ENCODE measurements at places on chromosomes 3 and 15.

- no peak for DNase-seq
These were observed 67.0 kb downstream of the SCN11A start for GRCh38 chr3:38984731-38985130.

DNA sequence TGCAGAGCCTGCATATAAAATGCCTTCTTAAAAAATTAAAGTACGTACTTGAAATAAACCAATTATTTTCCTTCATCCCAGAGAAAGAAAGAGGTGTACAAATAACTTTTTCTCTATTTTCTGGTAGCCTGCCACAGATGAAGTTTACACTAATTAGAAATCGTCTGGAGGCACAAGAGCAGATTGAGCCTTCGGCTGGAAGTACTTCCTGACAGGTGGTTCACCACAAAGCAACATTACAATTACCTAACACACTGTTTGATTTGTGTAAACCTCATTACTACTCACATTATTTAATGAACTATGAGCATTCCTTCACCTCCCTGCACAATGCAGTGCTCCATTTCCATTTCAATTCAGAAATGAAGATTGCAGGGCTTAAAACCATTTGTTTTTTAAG is 856.1 kb downstream of the SI start:
- peak; percentile 97 for DNase-seq

GRCh38 chr15:64893481-64894394 is 18.0 kb upstream of the ANKDD1A start:
- DNase-seq = no peak

GRCh38 chr15:81052046-81052445 is 51.3 kb downstream of the TLNRD1 start:
- DNase-seq = no peak

GRCh38 chr15:68376447-68377060 is 55.4 kb downstream of the ITGA11 start:
- DNase-seq = no peak

- DNase-seq = no peak
These were observed 21.4 kb upstream of the MCF2L2 start for GRCh38 chr3:183449791-183450190.

DNA sequence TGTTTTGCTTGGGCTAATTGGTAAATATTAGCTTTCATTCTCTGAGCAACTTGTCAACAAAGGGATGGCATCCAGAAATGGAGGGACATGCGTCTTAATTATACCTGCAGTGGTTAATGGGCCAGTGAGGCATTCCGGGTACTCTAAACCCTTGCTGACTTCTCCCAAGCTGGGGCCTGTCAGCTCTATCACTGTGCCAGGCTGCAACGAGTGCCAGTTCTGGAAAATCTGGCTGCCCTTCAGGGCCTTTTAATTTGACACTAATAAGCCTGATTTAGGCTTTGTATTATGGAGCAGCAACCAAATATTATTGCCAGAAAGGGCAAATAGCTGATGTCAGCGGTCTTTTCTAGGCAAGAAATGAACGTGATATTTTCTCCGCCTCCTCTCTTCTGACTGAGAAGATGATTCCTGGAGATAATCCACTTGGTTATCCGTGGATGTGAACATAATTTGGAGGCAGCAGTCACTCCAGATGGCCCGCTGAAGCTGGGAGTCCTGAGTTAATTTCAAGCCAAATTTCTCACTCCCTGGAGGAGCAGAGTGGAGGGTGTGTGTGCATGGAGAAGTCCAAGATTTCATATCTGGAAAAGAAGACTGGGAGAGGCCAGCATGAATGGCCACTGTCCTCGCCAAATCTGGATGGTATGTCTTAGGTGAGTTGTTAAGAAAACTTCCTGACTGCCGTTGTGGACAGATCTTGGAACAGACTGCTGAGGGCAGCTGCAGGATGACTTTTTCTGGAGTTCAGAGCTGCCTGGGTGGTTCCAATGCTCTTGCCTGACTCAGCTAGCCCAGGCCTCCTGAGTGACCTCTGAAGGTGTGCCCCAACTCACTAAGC is 44.4 kb upstream of the PSMD6 start:
- DNase-seq = peak; percentile 29

GRCh38 chr15:26873846-26874245 is 7.0 kb downstream of the GABRA5 start:
- no peak for DNase-seq

- DNase-seq = no peak
These were observed 17.0 kb downstream of the RAB7A start for GRCh38 chr3:128742821-128743594.

DNA sequence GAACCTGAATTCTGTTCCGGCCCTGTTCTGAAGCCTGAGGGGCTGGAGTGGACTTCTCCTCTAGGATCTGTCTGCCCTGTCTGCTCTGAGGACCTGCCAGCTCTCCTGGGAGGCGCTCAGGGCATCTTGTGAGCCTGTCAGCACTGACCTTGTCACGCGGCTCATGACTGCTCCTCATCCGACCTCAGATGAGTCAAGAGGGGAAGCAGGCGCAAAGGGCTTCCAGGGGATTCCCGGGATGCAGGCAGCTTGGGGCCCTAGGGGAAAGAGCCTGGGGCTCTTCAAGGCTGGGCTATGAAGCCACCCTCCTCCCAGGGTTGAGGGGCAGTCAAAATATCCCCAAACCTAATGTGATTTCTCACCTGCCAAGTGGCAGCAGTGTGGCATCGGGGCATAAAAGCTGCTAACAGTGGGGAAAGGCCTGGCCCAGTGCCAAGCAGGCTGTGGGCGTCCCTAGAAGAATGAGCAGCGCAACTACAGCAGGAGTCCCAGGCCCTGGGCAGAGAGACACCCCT is 27.6 kb upstream of the ANKDD1A start:
- DNase-seq = peak; percentile 49

DNA sequence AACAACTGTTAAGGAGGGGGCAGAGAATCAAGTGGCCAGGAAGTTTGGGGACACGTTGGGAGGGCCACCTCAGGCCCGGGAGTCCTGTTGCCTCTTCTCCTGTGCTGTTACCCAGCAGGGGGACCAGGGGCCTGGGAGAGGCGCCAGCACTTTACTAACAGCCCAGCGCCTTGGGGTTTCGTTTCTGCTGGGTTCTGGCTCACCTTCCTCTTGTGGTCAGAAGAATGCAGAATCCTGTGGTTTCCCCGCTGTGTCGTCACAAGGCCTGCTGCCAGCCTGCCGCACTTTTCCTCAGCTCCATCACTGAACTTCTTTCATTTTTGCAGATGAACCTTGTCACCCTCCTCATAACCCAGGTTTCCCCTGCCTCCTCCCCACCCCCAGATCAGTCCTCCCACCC is 67.7 kb downstream of the SLC30A4 start:
- no peak for DNase-seq

- no peak for DNase-seq
These were observed 280.1 kb downstream of the EPHB1 start for GRCh38 chr3:135075157-135075556.

DNA sequence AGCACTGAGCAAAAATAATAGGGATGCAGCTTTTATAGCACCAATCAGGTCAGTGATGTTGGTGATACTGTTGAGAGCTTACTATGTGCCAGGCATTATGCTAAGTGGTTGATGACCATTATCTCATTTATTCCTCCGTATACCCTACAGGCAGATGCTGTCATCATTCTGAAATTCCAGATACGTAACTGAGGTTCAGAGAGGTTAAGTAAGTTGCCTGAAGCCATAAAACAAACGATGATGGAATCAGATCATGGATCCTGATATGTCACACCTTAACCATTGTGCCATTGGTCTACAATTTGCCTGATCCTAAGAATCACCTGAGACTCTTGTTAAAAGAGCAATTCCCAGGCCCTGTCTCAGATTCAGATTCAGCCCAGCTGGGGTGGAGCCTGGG is 49.5 kb downstream of the ST6GAL1 start:
- no peak for DNase-seq

DNA sequence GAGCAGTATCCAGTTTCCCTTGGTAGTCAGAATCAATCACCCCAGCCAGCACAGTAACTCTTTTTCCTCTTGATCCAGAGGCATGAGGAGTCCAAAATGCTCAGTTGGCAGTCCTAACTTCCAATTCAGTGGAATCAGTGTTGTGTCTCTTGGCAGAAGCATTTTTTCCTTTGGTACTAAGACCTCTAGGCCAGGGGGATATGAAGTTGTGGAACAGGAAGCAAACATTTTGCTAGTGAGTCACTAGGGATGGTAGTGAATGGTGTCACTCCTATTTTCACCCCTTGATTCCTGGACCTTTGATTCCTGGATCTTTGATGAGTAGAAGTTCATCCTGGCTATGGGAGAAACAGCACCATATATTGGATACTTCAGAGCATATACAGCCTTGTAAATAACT is 70.5 kb upstream of the ALDH1A3 start:
- no peak for DNase-seq

DNA sequence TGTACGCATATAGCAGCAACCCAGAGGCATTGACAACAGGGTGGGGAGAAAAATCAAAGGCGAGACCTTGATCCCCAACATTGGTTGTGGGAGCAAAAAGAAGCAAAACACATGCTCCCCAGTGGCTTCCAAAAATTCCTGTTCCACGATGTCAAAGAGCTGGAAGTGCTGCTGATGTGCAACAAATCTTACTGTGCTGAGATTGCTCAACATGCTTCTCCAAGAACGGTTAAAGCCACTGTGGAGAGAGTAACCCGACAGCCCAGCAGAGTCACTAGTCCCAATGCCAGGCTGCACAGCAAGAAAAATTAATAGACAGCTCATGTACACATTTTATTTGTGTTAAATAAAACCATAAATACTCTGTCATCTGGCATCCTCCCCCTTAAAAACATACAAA is 179.9 kb upstream of the PFN2 start:
- DNase-seq = no peak

DNA sequence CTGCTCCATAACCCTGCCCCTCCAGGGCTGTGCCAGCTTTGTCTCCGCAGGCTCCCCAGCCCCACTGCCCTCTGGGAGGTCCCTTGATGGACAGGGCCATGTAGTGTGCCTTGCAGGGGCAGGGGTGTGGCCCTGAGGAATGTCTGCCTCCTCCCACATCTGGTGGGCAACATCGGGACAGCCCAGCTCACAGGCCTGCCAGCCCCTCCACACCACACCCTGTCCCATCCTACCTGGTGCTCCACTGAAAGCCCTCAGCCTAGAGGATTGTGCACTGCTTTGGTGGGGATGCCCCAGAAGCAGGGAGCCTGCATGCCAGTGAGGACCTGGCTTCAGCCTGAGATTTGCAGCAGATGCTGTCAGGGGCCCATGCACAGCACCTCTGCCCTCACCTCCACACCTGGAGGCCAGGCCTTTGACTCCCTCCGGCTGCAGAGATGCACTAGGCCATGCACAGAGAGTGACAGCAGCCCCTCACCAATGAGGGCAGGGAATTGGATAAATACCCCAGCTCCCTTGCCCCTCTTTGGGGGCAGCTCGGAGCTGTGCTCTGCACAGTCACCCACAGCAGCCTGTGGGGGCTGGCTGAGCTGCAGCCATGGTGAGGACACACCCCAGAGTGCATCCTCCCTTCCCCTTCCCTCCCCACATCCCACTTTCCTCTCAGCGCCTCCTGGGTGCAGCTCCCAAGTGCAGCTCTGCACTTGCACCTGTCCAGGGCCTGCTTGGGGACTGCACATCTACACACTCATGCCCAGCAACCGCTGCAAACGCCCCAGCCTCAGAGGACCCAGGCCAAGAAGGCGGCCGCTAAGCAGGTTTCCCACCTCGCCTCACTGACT is 2.7 kb downstream of the C3orf22 start:
- no peak for DNase-seq

- DNase-seq = no peak
These were observed 180.7 kb upstream of the SMAD3 start for GRCh38 chr15:66884661-66885237.

GRCh38 chr3:67244130-67244529 is 246.0 kb downstream of the KBTBD8 start:
- DNase-seq = no peak

GRCh38 chr15:65981837-65982626 is 112.7 kb downstream of the RAB11A start:
- peak; percentile 88 for DNase-seq

DNA sequence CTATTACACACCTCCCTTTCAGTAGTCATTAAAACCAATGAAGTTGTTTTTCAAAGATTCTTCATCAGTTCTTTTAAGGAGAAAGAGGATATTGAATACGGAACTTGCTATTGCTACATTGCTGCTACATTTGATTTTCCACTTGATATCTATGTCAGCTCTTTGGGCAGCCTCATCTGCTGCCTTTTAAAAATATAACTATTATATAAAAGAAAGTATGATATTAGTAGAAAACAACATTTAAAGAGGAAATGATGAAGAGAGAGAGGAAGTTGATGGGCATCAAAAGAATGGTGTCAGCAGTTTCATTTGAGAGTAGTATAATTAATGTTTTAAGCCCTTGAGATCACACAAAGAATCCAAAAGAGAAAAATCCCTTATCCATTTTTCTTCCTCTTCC is 171.4 kb downstream of the NFKBIZ start:
- DNase-seq = no peak

- DNase-seq = no peak
These were observed 75.1 kb downstream of the MOBP start for GRCh38 chr3:39542588-39542988.

- no peak for DNase-seq
These were observed 156.0 kb downstream of the XXYLT1 start for GRCh38 chr3:195114786-195115599.

DNA sequence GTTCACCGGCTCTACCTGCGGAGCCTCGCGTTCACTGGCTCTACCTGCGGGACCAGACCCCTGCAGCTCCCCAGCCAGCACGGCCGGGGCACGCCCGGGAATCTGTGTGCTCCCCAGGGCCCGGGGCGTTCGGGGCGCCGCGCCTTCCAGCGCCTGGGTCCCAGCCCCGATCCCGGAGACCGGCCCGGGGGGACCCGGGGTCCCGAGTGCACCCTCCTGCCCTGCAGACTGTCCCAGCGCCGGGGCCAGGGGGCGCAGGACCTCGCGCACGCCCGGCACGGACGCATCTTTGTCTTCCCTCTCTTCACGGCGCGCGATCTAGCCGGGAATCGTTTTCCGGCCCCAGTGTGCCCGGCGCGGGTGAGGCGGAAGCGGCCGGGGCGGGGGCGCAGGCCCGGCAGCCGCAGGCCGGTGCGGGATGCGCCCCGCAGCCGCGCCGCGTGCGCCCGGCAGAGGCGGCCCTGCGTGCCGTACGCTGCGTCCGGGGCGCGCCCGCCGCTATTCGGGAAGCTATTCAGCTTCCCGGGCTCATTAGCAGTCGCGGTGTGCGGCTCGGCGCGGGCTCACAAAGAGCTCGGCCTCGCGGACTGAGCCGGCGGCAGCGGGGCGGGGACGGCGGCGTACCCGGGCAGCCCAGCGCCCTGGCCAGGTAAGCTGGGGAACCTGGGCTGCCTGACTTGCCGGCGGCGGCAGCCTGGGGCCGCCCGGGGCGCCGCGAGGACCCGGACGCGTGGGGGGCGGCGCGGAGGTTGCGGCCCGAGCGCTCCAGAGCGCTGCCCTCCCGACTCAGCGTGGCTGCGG is at the start of gene APBA2:
Gene APBA2, plus strand, starts transcription at position 345 of the 801 bp plus-strand sequence. CDS start 167,911 bp downstream, outside the sequence.
- DNase-seq = no peak

All from NCI-H1105 treated with DMSO at 0.1 percent for 48 hours (cell line).